ENCODE measurements at places on chromosomes 5 and 9.

GRCh38 chr9:75866273-75866871 lies 24.1 kb upstream of the PCSK5 start:
- DNase-seq, result no peak

GRCh38 chr5:12570688-12571087 lies 666.4 kb upstream of the CTNND2 start:
- DNase-seq, result no peak

- no peak for DNase-seq
Measured at GRCh38 chr5:97085459-97086181, 56.8 kb downstream of the LIX1 start.

GRCh38 chr5:133387091-133387490 lies 225.2 kb downstream of the FSTL4 start:
- DNase-seq, result no peak

GRCh38 chr9:113501129-113501686 lies 37.7 kb downstream of the RGS3 start:
- no peak for DNase-seq

DNA sequence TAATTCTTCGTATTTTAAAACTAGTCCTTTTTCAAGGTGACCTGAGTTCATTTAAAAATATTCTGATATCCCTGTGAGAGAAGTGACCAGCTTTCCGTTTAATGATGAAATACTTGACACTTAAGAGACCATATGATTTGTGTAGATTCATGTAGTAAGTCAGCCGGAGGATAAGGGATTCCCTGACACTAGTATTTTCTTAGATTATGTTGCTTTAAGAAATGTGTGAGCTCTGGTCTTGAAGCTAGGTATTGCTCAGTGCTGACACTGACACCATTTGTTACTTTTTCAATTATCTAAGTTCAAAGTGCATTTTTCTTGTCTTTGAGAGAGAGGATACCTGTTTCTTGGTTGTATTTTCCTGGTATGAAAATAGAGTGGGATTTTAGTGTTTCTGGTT lies 4.2 kb downstream of the NIPBL start:
- DNase-seq, result no peak

DNA sequence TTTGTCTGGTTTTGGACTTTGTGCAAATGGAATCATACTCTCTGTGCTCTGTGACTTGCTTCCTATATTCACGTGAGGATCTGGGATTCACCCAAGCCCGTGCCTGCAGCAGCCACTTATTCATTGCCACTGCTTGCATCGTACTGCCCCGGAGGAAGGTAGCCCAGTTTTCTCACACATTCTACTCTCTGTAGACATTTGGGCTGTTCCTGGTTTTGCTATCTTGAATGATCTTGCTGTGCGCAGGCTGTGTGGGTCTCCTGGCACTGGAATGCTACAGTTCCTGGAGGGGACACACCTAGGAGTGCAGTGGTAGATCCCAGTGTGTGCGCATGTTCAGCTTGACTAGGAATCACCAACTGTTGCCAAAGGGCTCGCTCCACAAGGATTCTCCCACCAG lies 99.2 kb upstream of the BOD1 start:
- no peak for DNase-seq

GRCh38 chr9:95131023-95131943 lies 186.2 kb downstream of the FANCC start:
- no peak for DNase-seq

- DNase-seq, result no peak
Measured at GRCh38 chr5:170342153-170342725, 44.7 kb upstream of the LCP2 start.

DNA sequence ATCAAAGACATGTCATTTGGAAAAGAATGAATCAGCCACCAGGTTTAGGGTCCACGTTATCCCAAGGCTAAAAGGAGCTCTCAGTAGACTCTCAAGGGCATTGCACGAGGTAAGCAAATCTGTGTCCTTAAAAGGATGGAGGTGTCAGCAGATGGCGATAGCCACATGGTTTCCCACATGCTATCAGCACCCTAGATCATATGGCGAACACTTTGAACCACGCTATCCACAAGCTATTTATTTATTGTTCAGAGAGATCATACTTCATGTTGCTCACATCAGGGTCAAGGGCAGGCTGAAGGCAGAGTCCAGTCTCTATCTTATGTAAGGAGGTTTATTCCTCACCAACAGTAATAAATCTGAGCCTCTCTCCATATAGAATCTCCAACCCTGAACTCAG lies 43.7 kb downstream of the CDH6 start:
- no peak for DNase-seq

- no peak for DNase-seq
Measured at GRCh38 chr5:54098267-54098666, 212.1 kb downstream of the ARL15 start.

- DNase-seq, result no peak
Measured at GRCh38 chr9:76987594-76988200, 31.8 kb upstream of the FOXB2 start.

DNA sequence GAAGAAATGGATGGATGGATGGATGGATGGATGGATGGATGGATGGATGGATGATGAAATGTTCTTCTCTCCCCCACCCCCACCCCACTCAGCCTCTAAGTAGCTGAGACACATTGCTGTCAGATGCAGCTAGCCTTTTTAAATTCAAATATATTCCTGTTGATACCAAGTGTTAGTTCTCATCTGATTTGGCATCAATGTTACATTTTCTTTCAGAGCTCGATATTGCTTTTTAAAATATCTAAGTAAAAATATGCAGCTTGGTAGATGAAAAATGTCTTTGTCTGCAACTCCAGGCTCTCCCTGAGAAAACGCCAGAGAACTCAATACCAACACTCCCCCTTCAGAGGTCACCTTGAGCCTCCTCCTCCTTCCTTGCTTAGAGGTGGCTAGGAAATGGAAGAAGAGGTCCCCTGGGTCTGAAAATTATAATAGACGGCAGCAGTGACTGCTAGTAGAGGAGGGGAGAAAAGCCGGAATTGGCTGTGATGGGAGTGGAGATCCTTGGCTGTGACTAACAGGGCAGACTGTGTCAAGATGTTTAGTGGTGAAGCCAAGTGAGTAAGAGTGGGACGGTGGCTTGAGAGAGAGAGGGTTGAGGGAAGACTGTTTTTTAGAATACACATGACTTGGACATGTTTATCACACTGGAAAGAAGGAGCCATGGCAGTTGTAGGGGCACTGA lies 156.0 kb downstream of the ZNF462 start:
- DNase-seq, result no peak

DNA sequence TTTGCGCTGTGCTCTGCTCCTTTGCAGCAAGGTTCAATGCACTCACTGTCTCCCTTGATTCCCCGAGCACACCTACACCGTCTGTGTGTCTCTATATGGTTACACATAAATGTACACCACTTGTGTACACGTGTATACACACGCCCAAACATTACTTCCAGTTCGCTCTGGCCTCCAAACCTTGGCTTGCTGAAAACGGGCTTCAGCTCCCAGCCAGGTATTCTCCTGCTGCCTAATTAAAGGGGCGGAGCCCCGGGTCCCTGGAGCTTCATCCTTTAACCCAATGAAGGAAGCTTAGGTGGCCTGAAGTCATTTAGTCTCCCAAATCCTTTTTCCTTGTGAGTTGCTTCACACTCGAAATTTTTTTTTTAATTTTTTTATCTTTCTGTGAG lies 4.6 kb downstream of the ISL1 start:
- no peak for DNase-seq

DNA sequence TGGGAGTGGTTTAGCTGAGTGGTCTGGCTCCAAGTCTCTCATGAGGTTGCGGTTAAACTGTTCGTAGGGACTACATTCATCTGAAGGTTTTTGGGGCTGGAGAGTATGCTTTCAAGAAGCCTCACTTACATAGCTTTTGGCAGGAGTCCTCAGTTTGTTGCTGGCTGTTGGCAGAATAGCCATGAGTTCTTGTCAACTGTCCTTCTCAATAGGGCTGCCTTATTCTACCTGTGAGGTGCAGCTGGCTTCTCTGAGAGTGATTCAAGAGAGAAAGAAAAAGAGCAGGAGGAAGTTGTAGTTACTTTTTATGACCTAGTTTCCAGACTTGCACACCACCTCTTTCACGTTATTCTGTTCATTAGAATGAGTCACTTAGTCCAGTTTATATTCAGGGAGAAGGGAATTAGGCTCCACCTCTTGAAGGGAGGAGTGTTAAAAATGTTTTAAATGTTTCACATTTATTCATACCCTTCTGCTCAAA lies 33.2 kb downstream of the YTHDC2 start:
- DNase-seq, result no peak

GRCh38 chr5:522899-523440 lies 1.3 kb downstream of the SLC9A3 start:
- DNase-seq, result no peak

- DNase-seq, result no peak
Measured at GRCh38 chr5:96297290-96297689, 135.8 kb downstream of the PCSK1 start.

- no peak for DNase-seq
Measured at GRCh38 chr5:96257904-96258303, 175.1 kb downstream of the PCSK1 start.

- DNase-seq, result no peak
Measured at GRCh38 chr5:58999804-59000203, 416.9 kb downstream of the RAB3C start.

- DNase-seq, result no peak
Measured at GRCh38 chr5:15133456-15133965, 261.9 kb upstream of the ANKH start.

- DNase-seq, result no peak
Measured at GRCh38 chr9:134800791-134801339, 79.7 kb upstream of the FCN2 start.

DNA sequence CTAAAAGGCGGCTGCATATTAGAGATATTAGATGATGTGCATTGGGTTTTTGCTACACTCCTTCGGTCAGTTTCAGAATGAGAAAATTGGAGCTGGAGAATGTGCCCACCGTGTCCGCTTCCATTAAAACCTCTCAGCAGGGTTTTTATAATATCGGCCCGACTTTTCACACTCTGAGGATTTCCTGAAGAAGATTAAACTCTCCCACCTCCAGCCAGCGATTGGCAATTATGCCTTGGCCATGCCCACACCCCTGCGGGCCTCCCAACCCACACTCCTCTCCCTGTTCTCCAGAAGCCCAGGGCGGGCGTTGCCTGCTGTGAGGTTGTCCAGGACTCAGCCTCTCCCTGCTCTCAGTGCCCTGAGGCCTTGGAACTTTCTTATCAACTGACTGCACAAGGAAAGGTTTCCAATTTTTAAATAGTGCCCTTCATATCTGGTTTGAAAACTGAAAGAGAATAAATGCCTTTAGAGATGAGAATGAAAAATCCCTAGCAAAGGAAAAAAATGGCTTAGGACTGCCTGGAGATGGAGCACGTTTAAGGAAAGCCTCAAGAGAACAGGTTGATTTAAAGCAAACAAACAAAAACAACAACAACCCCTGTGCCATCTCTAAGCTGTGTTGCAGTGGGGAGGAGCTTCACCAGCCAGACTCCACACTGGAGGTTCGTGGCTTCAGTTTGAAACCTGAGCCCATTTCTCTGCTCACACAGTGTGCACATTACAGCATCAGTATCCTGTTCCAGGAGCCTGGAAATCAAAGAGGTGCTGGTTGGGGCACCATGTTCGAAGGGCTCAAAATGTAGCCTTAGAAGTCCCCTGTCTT lies 292.9 kb downstream of the NSG2 start:
- DNase-seq, result no peak

DNA sequence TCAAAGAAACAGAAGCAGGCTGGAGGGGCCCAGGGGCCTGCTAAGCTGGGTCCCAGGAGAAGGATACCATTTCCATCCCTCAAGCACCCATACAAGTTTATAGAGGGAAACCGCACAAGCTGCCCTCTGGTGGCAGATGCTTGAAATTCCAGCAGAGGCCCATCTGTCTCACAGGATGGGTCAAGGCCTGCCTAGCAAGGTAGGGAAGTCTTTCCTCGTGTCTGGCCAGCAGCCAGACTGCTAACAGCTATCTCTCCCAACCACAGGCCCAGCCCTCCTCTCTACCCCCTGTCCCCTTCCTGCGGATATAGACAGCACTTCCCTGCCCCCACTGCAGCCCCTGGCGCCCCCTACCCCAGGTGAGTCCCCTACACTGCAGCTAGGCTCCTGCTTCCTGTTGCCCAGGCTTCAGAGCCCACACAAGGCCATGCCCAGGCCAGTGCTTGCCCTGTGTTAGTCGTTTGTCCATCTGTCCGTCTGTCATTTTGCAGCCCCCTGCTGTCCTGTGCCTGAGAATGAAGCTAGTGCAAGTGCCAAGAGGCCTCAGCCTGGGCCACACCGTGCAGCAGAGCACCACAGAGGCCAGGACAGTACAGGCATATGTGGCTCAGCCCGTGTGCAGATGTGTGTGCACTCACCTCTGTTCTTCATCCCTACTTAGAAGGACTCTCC lies 26.2 kb downstream of the TCF7 start:
- DNase-seq, result no peak

GRCh38 chr9:61665330-61665751 lies 475.5 kb downstream of the SPATA31A7 start:
- DNase-seq, result no peak

GRCh38 chr9:124388275-124389048 lies 26.8 kb downstream of the PSMB7 start:
- no peak for DNase-seq

GRCh38 chr5:127967323-127967982 lies 116.1 kb upstream of the SLC12A2 start:
- no peak for DNase-seq

- DNase-seq, result no peak
Measured at GRCh38 chr5:53984971-53985370, 325.4 kb downstream of the ARL15 start.

DNA sequence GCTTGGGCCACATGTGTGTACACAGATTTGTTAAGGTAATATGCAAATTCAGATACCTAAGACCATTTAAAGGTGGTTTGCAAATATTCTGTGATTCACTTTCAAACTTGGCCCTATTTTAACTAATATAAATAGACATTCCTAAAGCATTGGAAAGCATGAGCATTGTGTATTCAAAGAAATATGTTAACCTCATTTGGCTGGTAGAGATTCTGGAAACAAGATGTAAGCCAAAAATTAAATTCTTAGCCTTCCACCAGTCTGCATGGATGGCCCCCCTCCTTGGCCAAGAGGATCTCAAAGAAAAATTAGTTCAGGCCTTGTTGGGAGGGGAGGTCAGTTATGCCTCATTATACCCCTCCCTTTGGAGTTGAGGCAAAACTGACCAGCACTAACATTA lies 38.7 kb upstream of the C6 start:
- no peak for DNase-seq
